ENCODE measurements at places on chromosomes 5 and 9.
A peak's percentile ranks its signal among the peaks of the same experiment; 100 is the strongest.

DNA sequence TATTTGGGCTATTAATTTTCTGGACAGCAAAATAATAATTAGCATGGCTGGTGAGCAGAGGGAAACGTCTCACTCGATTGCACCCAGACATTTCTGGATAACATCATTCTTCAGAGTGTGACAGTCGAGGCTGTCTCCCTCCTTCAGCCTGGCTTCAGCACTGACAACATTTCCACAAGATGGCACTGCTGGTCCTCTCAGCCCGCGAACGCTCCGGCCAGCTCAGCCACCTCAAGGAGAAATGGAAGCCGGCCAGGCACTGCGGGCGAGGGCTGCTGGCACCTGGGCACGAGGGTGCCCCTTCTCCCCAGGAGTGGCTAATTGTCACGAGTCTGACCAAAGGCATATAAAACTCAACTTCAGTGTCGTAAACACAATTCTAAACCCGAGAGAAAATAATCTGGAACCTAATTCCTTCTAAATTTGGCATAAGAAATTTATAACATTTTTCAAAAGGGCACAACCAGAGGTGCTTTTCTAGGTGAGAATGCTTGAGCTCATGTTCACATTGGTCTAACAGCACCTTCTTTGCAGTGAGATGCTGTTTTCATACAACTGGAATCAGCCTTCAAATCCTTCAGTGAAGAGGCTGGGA lies 65.9 kb downstream of the DAP start:
- peak; percentile 18 for DNase-seq

- DNase-seq: no peak
These were observed 290.4 kb downstream of the TMEM38B start for GRCh38 chr9:105984714-105985113.

- no peak for DNase-seq
These were observed 40.4 kb upstream of the PUM3 start for GRCh38 chr9:2884308-2884707.

DNA sequence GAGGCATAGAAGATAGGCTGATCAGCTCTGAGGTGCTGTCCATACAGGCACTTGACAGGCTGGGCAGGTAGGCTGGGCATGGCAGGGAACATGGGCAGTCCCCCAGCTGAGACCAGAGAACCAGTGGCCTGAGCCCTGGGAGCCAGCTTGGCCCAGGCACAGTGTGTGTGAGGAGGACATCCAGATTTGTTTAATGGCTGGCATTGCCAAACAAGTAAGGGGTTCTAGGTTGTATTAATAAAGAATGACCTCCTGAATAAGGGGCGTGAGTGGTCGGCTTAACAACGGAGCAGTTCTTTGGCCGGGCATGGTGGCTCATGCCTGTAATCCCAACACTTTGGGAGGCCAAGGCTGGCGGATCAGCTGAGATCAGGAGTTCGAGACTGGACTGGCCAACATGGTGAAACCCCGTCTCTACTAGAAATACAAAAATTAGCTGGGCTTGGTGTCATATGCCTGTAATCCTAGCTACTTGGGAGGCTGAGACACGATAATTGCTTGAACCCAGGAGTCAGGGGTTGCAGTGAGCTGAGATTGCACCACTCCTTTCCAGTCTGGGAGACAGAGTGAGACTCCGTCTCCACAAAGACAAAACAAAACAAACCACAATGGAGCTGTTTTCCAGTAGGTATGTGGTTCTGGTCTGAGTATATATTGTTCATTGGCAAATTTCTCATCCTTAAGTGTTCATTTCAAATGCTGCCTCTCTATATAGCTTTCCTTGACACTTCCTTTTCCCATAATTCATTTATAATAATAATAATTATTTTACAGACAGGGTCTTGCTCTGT lies 56.2 kb downstream of the ANGPTL2 start:
- no peak for DNase-seq
